ENCODE measurements at places on chromosomes 1 and 21. TPM values are rescaled to one million over a fixed set of nuclear protein-coding genes. Genes with fewer than 3 reads are reported as not detected.

Gene DMBX1
- not detected for total RNA-seq

- no peak for DNase-seq
- H3K27me3 ChIP-seq = no peaks in the 10 kb centered on the region
- H3K4me1 ChIP-seq = no peaks in the 10 kb centered on the region
- H3K4me3 ChIP-seq = no peak overlapping the region
- H3K36me3 ChIP-seq = no peaks in the 10 kb centered on the region
Observed at GRCh38 chr1:94527447-94528031, 14.0 kb downstream of the F3 start.

DNA sequence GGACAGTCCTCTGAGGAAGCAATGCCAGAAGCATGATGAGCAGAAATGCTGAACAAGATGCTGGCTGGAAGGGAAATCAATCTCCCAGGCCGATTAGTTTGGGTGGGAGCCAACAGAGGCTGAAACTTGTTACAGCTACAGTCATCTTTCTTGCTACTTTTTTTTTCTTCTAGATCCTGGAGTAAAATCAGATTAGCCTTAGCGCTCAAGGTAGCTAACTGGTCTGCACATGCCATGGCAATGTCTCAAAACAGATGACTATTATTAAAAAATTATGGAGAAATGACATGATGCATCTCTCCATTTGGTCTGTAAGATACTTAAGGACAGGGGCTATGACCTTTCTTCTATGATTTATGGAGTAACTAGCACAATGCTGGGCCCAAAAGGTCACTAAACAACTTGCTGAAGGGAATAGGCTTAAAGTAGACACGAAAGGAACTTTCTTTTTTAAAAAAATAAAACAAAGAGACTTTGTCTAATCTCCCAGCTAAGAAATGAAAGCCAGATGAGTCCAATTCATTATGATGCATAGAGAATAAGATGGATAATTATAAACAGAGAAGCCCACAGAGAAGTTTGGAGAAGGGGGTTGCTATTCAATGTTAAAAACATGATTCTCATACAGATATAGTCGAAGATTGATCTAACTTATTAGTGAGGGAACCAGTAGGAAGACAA, 42.5 kb downstream of the UTP25 start:
- H3K36me3 ChIP-seq = no peaks in the 10 kb centered on the region
- DNase-seq = no peak
- no peak overlapping the region for H3K27ac ChIP-seq
- H3K27me3 ChIP-seq = no peaks in the 10 kb centered on the region
- H3K4me3 ChIP-seq = no peak overlapping the region
- H3K4me1 ChIP-seq = no peaks in the 10 kb centered on the region

Gene HPDL
- 0.19 TPM for total RNA-seq

DNA sequence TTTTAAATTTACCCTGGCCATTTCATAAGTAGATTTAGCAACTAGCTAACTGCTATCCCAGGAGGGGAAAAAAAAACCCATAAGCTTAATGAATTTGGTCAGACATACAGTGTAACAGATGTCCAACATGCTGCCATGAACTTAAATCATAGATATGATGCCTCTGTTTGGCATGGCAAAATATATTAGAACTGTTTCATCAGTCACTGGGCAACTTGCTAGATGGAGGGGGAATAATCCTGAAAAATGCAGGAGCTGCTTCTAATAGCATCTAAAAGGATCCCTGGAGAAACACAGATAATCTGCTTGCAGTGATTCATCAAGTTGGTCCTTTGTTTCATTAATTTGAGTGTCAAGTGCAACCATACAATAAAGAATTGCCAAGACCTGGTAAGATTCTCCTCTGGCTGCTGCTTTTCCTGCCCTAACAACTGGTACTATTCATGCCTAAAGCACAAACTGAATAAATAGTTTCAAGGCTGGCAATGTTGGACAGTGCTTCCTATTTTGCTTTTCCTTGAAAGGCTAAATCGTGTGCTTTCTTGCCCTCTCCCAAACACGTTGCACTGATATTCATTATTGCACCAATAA, 1.5 kb upstream of the ST6GALNAC5 start:
- DNase-seq = no peak
- H3K4me1 ChIP-seq = peaks cover 5% of the 10 kb centered on the region
- no peak overlapping the region for H3K27ac ChIP-seq
- H3K36me3 ChIP-seq = no peaks in the 10 kb centered on the region
- peaks cover 18% of the 10 kb centered on the region for H3K27me3 ChIP-seq

DNA sequence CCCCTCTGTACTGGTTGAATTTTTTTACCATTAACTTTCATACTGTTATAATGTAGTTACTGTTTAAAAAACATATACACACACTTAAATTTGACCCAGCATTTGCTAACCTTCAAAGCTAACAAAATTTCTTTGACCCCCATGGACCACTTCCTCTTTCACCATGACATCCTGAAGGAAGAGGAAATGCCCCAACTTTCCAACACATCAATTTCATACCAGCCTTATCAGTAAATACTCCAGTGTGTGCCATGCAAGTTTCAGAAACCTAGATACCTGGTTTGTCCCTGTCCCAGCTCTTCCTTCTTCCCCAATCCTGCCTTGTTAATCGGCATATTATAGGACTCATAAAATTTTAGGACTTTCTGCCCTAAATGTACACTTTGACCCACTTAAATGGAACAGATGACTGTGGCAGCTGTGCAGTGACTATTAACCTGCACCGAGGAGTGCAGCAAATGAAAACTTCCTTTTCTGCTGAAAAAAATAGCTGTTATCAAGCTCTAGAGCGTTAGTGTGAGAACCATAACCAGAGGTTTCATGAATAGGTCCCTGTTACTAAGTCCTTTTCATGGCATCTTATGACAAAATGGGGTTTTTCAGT, 54.1 kb downstream of the DTL start:
- no peak for DNase-seq
- no peaks in the 10 kb centered on the region for H3K36me3 ChIP-seq

DNA sequence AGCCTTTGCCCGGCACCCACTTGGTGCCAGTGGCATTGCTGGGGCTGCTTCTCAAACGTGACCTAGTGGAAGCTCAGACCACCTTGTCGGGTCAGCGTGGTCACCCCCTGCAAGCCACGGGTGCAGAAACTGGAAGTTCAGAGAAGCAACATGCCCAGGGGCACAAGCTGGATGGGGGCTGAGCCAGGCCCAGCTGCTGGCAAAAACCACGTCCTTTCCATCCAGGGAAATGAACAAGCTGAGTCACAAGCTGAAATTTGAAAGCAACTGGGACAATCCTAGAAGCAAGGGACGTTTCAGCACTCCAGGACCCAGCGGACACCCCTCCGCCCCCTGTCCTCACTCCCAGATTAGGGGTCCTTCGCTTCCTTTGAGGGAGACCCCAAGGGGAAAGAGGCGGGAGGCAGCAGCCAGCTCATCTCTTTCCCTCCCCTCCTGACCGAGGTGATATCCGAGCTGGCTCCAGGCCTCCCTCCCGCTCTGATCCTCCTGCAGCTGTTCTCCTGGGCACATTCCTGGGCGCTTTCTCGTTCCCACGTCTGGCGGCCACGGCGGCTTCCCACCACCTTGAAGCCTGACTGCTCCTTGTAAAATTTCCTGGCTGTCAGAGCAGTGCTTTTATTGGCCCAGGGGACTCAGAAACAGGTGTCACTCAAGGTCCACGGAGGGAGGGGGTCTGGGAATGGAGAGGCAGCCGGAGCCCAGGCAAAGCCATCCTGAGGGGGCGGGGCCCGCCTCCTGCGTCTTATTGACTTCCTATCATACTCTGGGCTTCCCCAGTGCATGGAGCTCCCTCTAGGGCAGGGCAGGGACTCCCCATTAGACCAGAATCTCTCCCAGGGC, 62.8 kb downstream of the PAX7 start:
- H3K36me3 ChIP-seq = no peaks in the 10 kb centered on the region
- no peaks in the 10 kb centered on the region for H3K27me3 ChIP-seq
- no peak overlapping the region for H3K27ac ChIP-seq
- no peaks in the 10 kb centered on the region for H3K4me1 ChIP-seq

DNA sequence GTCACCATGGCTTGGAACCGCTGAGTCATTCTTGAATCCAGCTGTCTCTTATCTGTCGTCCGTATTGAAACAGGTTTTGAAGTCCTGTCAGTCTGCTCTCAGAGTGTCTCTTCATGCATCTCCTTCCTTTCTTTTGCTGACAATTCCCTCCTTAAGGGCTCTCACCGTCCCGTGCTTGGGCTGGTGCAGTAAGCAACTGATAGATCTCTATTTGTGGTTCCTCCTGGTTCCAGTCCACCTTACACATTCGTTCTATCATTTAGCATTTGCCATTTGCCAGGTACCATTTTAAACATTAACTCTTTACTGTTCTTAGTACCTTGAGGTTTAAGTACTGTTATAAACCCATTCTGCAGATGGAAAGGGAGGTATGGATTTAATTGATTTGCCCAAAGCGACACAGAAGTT, 88.9 kb downstream of the DYRK1A start:
- no peaks in the 10 kb centered on the region for H3K27me3 ChIP-seq
- no peak overlapping the region for H3K27ac ChIP-seq
- DNase-seq = no peak

DNA sequence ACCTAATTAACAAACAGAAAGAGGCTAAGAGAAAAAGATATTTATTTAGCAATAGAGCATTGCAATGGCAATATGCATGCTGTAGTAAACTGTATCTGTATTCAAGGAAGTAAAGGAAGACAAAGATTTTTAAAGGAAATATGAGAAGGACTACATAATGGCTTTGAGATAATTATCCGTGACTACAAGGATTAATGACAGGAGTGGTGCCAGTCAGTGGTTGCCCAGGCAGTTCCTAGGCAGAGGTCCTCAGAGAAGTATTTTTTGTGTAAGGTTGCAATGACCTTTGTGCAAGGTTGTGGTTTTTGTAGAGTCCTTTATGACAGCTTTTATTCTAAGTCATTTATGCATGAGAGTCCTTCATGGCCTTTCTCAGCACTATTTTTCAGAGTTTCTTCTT, 711.1 kb upstream of the CHRM3 start:
- H3K27ac ChIP-seq = no peak overlapping the region
- no peak overlapping the region for H3K4me3 ChIP-seq
- H3K36me3 ChIP-seq = no peaks in the 10 kb centered on the region
- DNase-seq = no peak
- H3K4me1 ChIP-seq = no peaks in the 10 kb centered on the region

DNA sequence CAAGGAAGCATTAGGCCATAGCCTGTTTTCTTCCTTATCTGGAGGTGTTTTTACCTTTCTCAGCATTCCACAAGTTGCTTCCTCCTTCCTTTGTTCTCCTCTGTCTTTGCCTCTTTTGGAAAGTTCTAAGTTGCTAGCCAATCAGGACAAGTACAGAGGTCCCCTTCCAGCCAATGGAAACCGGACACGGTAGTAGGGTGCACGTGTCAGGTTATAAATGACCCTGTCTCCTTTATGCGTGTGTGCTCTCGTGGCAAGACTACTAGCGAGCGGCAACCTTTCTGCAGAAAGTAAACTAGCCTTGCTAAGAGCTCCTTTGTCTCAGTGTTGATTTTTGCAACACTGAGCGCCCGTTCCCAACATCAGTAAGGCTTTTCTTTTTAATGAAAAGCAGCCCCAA, 1.5 kb upstream of the ACADM start:
- H3K27ac ChIP-seq = no peak overlapping the region
- no peak for DNase-seq
- no peaks in the 10 kb centered on the region for H3K36me3 ChIP-seq
- H3K4me3 ChIP-seq = no peak overlapping the region

- no peak overlapping the region for H3K27ac ChIP-seq
- no peak for DNase-seq
- peaks cover 28% of the 10 kb centered on the region for H3K4me1 ChIP-seq
- no peak overlapping the region for H3K4me3 ChIP-seq
- H3K36me3 ChIP-seq = peaks cover 9% of the 10 kb centered on the region
Observed at GRCh38 chr1:161223805-161224694, 622 bp upstream of the APOA2 start.

Gene CDK18
- 1.3 TPM for total RNA-seq

GRCh38 chr1:193480755-193481154, 294.3 kb upstream of the B3GALT2 start:
- H3K27me3 ChIP-seq = no peaks in the 10 kb centered on the region
- peaks cover 59% of the 10 kb centered on the region for H3K4me1 ChIP-seq
- no peak for DNase-seq
- H3K4me3 ChIP-seq = no peak overlapping the region
- peak overlapping the region; percentile 68 for H3K27ac ChIP-seq

DNA sequence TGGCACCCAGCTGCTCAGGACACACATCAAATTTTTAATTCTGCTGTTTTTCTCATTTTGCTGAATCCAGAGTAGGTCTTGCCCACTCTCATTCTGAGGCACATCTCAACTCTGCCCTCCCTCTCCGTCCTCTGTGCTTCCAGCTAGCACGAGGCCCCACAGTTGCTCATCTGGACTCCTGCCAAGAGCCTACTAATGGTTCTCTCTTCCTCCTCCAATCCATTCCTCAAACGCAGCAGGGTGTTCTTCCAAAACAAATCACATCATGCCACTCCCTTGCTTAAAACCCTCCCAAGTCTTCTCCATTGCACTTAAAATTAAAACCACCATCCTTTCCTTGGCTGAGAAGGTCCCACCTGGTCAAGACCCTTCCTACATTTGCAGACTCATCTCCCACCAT, 49.8 kb upstream of the SCAF4 start:
- H3K36me3 ChIP-seq = no peaks in the 10 kb centered on the region
- DNase-seq = no peak
- H3K27ac ChIP-seq = no peak overlapping the region
- H3K4me3 ChIP-seq = no peak overlapping the region

Gene STRIP1
- total RNA-seq = 73.3 TPM

GRCh38 chr1:154574716-154575115, 7.1 kb downstream of the CHRNB2 start:
- H3K27me3 ChIP-seq = no peaks in the 10 kb centered on the region
- no peak for DNase-seq
- no peak overlapping the region for H3K4me3 ChIP-seq

- peak overlapping the region; percentile 97 for H3K4me3 ChIP-seq
- H3K4me1 ChIP-seq = peaks cover 57% of the 10 kb centered on the region
- peak overlapping the region; percentile 95 for H3K27ac ChIP-seq
- H3K27me3 ChIP-seq = peaks cover 5% of the 10 kb centered on the region
Observed at GRCh38 chr1:27322569-27323240, 742 bp downstream of the TMEM222 start.

DNA sequence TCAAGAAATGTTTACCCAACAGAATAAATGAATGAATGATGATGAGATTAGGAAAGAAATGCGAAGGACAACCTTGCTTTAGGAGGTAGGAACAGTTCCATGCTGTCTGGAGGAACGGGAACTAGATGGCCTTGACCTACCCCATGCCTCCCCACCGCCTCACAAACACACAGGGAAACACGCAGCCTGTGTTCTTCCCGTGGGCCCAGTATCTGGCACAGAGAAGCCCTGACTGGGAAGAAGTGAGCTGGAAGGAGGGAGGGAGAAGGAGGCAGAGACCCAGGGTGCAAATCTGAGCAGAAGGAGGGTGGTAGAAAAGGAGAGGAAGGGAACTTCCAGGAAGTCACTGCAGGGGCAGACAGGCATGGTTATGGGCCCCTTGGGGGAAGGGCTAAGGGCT, 3.5 kb upstream of the ADORA1 start:
- no peak for DNase-seq
- no peak overlapping the region for H3K27ac ChIP-seq
- peaks cover 30% of the 10 kb centered on the region for H3K27me3 ChIP-seq
- no peaks in the 10 kb centered on the region for H3K36me3 ChIP-seq
- no peak overlapping the region for H3K4me3 ChIP-seq
- H3K4me1 ChIP-seq = no peaks in the 10 kb centered on the region

Data from CD4-positive, alpha-beta memory T cell (primary cell).